ENCODE measurements at places on chromosomes 16 and 17.
A peak's percentile ranks its signal among the peaks of the same experiment; 100 is the strongest.

GRCh38 chr17:58760248-58760647 lies 4.6 kb downstream of the PPM1E start:
- DNase-seq, result no peak

DNA sequence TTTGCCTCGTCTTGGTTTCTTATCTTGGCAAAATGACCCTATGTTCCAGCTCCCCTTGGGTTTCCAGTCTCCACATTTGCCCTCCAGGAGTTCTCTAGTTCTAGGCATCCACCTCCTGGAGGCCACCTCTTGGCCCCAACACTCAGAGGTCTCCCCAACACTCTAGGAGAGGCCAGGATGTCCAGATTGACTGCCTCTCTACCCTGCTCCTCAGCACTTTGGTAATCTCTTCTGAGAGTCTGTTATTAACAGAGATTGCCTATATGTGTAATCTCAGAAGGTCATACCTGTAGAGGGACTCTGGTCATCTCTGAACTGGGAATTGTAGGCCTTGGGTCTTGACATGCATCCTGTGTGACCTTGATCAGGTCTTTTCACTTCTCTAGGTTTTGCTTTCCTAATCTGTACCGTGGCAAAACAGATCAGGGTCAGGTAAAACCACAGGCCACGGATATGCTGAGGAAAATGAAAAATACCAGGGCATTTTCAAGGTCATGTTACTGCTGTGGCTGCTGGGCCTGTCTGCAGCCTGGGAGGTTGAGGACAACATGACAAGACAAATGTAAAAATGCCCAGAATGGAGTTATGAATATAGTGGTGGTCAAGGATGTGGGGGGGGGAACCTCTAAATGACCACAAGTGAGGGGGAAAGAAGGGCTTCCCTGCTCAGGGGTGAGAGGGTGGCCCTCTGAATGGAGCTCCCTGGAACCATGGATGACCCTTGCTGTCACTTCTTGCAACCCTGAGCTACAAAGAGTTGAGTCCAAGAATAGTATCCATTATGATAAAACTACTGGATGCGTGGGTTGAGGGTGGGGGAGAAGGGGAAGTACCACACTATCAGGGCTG lies 5.0 kb upstream of the CCL4L2 start:
- no peak for DNase-seq

DNA sequence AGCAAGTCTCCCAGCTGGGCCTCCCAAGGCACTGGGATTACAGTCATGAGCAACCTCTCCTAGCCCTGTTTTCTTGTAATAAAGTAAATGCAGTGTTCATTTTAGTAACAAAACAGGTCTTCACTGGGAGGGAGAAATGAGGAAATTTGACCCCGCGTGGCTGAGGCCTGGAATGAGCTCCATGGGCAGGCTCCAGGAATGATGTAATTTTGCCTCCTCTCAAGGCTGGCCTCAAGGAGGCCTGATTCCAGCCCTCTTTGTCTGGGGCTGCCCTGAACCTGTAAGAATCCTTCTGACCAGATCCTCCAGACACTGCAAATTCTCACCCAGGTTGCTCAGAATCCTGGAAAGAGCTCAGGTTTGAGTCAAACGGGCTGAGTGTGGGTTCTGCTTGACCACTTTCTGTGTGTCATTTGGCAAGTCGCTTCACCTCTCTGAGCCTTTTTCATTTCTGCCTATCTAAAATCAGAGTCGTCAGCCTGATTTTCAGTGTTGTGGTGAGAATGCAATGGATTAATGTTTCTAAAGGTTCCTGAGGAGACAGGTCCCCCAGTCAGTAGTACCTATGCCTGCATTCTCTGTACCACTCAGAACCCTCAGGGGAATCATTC lies 57.1 kb downstream of the RAB11FIP4 start:
- no peak for DNase-seq

DNA sequence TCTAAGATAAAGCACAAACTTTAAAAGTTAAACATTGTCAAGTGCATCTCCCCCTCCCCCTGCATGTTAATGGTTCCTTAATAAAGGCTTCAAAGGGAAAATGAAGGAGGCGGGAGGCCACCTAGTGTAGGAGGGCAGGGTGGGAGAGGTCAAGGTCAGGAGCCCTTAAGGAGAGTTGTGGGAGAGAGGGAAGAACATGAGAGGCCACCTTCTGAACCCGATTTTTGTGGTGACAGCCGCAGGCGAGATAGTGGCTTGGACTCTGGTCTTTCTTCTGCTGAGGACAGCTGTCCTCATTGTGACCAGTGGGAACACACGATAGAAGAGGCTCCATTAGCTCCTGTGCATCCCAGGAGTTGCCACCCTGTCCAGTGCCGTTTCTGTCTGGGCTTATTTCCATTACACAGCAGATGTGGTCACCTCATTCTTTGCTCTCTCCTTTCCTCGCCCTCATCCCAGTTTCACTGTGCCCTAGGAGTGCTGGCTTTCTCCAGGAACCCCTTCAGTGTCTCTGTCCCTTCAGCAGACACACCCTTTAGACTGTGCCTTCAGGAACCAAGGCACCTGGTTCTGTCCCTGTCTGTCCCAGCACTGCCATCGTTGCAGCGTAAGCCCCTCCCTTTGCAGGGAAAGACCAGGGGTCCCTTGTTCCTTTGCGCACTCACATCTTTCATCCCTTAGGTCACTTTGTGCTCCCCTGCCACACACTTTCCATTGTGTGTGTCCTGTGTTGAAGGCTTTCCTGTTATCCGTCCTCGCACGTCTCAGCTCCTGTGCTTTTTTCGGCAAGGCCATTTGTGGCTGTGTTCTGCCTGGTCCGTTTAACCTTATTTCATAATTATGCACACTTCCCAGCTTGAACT lies 7.5 kb downstream of the SEC14L1 start:
- no peak for DNase-seq

- no peak for DNase-seq
Observed at GRCh38 chr16:50040018-50040417, 15.0 kb downstream of the CNEP1R1 start.

DNA sequence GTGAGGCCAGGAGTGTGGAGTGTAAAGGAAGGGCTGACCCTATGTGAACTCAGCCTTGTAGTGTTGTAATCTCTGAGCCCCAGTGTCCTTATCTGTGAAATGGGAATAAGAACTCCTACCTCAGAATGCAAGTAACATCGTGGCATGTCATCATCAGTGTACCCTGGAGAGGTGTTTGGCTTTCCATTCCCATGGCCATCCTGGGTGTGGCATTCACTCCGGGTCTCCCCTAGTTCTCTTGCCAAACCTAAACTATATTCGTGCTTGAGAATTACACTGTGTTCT lies 1.9 kb downstream of the NXPH3 start:
- no peak for DNase-seq

DNA sequence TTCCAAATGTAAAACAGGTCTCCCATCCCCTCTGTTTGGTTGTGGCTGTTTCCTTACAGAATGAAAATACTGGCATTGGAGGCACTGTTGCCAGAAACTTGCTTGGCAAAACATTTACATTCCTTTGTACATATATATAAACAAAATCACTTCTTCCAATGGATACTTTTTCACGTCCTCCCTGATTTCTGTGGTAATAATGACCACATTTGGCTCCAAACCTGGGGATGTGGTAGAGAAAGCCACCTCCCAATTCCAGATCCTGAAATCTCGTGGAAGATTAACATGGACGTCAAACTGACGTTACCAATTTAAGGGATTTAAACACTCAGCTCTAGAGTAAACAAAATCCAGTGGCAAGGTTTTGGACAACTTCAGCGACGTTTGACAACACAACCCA lies 370.8 kb upstream of the ZFHX3 start:
- DNase-seq, result no peak

DNA sequence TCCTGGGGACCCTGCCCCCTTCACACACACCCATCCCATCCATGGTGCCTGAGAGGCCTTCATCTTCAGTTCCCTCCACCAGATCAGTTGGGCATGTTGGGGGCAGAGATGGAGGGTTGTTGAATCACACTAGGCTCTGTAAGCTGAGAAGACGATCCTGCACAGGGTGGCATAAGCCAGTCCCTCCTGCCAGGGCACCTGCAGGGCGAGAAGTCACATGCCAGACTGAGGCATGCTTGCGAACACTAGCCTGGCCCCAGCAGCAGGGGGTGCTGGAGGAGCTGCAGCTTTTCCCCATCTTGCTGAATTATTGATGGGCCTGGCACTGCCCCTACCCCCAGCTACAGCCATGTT lies 6.1 kb upstream of the TBX2 start:
- no peak for DNase-seq

- DNase-seq, result no peak
Observed at GRCh38 chr16:57341441-57342303, 16.9 kb upstream of the CCL22 start.

DNA sequence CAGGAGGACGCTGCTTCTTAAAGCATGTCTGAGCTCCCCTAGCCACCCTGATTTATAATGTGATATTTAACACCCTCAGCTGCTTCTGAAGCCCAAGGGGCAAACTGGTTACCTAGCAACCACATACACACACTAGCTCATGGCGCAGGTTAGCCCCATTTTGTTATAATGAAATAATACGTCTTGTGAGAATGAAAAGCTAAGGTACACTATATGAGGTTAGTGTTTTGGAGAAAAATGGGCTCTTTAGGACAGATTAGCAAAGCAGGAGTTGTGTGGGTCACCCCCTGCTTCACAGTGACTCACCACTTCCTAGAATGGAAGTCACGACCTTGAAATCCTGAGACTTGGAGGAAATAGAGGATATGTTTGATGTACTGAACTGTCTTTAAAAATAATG lies 404.8 kb upstream of the HSBP1 start:
- DNase-seq, result no peak

DNA sequence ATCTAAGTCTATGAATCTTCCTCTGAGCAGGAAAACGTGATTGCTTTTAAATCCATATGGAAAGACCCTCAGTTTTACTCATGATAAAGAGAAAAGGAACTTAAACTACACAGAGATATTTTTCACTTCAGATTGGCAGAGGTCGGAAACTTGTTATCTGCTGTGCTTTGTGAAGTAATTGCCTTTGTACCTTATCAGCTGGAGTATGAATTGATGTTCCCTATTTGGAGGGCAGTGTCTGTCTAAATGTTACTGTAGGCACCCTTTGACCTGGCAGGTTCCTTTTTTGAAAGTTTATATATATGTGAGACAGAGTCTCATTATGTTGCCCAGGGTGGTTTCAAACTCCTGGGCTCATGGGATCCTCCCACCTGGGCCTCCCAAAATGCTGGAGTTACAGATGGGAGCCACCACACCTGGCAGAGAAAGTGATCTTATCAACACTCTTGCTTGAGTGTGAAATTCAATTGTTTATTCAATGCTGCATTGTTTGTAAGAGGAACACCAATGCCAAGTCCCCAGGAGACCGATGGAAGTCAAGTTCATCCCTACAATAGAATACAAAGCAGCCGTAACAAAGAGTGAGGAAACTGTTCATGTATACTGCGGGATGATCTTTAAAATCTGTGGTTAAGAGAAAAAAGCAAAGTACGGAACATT lies 52.3 kb downstream of the ABCC1 start:
- DNase-seq, result no peak

- no peak for DNase-seq
Observed at GRCh38 chr16:23990507-23990906, 154.7 kb downstream of the PRKCB start.

DNA sequence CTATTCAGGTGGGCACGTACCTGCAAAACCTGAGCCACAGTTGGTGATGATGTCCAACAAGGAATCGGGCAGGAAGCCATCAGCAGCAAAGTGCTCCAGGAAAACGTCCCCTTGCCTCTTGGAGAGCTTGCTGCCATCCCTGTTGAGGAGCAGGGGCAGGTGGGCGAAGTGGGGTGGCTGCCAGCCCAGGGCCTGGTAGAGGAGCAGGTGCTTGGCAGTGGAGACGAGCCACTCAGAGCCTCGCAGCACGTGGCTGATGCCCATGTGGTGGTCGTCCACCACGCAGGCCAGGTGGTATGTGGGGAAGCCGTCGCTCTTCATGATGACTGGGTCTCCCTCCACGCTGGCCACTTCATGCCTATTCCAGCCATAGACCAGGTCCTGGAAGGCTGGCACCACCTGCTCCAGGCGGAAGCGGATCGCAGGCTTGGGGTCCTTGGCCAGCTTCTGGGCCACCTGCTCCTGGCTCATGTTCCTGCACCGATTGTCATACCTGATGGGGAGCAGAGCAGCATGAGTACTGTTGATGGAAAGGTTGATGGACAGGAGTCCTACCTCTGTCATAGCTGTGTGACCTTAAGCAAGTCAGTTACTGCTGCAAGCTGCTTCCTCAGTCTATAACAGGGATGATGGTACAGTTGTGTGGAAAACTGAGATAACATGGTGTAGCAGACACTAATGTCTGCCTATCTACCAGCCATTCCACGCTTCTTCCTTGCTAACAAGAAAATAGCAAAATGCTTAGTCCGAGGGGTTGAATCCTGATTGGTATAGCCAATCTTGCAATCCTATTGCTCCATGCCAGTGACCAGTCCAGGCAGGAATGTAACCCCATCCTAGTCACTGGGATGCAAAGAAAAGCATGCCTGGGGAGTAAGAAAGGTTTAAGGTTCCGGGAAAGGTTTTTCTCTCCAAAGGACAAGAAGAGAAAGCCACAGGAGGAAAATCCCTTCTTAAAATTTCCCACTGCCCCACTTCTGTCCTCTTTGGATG lies 22.0 kb downstream of the EARS2 start:
- no peak for DNase-seq

GRCh38 chr16:11235703-11235991 lies 20.4 kb downstream of the SOCS1 start:
- no peak for DNase-seq

- DNase-seq, result no peak
Observed at GRCh38 chr17:7186241-7186640, 7.1 kb upstream of the ASGR1 start.

DNA sequence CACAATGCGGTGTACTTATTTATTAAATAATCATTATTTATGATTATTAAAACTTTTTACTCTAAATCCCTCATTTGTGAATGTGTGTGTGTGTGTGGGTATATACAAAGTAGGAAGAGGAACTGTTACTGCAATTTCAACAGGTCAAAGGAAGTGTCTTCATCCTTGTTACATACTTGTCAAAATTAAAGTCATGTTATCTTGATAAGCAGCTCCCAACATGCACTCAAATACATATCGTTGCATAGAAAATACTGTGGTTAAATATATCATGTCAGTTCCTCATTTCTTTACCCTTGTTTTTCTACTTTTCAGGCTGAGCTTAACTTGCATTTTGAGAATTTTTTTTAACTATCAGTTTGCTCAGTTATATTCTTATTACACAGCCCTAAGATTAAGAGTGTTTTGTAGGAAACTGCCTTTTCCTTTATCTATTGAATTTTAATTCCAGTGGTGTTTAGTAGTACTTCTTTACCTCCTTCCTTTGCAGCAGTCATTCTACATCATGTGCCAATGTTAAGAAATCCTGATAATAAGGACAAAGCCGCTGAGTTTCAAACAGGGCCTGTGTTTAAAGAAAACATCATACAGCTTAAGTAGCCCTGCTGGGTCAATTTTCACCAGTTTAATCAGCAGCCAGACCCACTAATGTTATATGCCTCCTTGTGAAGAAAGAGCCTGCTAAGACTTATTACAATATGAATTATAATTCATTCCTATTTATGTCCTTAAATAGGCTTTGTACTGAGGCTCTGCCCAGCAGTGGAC lies 7.2 kb downstream of the EFCAB5 start:
- DNase-seq, result peak; percentile 97

GRCh38 chr16:86510465-86511261 lies at the start of gene FOXF1:
Gene FOXF1, plus strand, starts transcription at chr16:86510527. Its CDS starts 43 bp downstream, at chr16:86510570.
- DNase-seq, result no peak

All from SIG-M5 (cell line).